ENCODE measurements at places on chromosomes 5 and 9.

DNA sequence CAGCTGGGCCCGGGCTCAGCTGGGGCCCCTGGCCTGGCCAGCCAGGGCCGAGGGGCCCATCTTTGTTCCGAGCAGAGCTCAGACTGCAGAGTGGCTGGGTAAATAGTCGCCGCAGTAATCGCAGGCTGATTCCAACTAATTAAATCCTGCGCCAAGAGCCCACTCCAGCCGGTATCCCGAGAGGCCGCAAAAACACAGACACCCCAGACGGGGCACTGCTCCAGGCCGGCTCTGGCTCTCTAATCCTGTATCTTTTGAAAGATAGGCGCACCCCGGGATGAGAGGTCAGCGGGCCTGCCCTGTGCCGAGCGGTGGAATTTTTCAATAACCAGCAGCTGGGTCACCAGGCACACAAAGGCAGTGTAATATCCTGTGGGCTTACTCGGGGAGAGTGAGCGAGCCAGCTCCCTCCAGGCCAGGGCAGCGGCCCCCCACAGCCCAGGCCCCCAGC lies 57.7 kb downstream of the LMX1B start:
- no peak for DNase-seq

GRCh38 chr9:124279531-124280175 lies 21.9 kb downstream of the NEK6 start:
- DNase-seq = peak; percentile 74

- peak; percentile 57 for DNase-seq
Observed at GRCh38 chr9:99181621-99182020, 40.1 kb downstream of the ALG2 start.

- DNase-seq = no peak
Observed at GRCh38 chr5:142831009-142831383, 60.8 kb downstream of the ARHGAP26 start.

DNA sequence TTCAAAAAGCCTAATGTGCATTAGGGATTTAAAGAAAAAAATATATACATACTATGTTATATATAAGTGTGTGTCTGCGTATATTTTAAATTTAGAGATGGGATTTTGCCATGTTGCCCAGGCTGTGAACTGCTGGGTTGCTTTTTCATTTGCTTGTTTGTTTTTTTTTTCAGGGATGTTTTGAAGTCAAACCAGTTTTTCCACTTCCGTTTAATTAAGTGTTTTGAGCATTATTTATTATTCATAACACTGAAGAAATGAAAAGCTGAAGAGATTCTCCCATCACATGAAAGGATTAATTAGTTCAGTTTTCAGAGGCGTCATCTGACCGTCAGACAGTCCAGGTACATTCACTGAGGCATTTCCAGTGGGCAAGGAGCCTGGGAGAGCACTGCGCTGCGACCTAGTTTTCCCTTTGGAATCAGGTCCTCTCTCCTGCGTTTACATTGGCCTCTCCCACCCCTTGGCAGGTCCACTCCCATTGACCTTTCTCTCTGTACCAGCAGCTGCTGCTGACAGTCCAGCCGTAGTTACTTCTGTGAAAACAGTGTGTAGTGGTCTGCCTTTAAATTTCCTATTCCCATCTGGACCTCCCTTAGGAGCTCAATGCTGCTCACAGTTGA lies 26.0 kb downstream of the ARRDC3 start:
- no peak for DNase-seq

DNA sequence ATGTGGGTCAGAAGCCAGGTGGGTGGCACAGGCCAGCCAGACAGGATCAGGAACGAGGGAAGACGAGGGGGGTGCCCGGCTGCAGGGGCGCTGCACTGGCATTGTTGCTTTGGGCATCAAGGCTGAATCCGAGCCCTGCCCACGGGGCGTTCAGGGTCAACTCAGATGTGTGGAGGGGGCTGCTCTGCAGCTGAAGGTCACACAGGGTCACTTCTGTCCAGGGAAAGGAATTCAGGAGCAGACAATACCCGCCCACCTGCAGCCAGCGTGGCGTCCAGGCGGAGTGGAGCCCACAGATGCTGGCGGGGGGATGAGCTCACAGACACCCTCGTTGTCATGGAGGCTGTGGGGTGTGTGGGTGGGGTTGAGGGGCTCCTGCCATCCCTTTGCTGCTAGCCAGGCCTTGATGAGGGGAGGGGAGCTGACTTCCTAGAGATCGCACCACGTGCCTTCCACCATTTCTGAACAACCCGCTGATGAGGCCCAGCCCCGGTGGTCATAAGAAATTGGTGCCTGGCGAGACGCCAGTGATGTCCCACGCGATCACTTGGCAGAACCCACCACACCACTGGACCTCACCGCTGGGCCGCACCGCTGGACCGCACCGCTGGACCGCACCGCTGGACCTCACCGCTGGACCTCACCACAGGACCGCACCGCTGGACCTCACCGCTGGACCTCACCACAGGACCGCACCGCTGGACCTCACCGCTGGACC lies 31.2 kb downstream of the MRPL36 start:
- no peak for DNase-seq

GRCh38 chr9:107439991-107440456 lies 49.5 kb downstream of the KLF4 start:
- no peak for DNase-seq

GRCh38 chr5:2797160-2797559 lies 45.7 kb upstream of the IRX2 start:
- no peak for DNase-seq

DNA sequence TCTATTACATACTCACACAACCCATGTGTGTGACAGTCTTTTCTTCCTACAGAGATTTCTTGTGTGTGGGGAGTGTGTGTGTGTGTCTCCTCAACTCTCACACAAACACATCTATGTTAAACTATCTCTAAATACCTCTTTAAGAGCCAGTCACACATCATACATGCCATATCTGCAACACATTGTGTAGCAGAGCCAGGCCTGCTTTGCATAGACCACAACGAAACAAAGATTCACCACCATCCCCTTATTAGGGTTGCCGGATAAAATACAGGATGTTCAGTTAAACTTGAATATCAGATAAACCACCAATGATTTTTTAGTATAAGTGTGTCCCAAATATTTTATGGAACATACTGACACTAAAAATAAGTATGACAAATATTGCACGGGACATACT lies 2.3 kb downstream of the FAM170A start:
- no peak for DNase-seq

GRCh38 chr5:176438959-176439757 lies 9.0 kb upstream of the FAF2 start:
- DNase-seq = peak; percentile 59

DNA sequence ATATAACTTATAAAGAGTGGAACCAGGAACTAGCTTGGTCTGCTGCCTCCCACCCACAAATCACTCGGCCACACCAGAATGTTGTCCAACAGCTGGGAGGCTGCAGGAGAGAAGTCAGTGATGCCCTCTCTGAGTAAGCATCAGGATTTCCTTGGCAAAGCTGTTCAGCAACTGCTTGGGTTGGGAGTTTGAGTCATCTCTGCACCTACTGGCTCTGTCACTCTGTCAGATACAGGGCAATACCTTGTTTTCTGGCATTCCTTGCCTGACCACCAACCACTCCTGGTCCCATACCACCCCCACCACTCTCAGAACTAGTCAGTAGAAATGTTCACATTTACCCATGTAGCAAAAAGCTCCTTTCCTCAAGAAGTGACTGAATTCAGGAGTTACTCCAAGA lies 36.8 kb upstream of the GCNT4 start:
- peak; percentile 91 for DNase-seq

DNA sequence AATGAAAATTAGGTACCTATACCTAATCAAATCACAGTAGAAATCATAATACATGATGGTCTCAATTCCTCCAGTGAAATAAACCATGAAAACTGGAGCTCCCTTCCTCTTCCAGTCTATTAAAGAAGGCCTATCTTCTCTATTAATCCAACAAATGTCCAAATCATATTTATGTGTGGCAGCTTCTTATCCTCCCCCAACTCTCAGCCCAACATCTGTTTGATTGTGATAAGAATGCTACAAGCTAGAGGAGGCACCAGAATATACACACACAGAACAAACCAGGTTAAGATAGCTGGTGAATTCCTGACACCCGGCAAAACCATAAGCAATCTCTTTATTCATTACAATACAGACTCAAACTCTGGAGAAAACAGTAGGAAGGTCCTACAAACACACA lies 110.8 kb downstream of the FBXL17 start:
- no peak for DNase-seq

DNA sequence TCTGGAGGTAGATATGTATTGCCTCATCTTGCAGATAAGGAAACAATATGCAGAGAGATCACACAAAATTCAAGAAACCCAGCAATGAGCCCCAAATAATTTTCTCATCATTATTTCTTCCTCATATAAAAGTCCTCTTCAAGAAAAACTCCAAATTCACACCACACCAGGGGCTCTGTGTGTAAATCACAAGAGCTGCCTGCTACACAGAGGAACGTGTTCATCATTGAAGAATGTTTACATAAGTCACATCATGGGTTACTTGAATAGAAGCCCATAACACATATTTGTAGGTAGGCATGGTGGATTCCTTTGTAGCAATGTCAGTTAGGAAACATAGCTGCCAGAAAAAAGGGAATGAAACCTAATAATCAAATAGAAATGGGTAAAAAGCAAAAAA lies 308.1 kb upstream of the TLE4 start:
- DNase-seq = peak; percentile 40

GRCh38 chr5:155943516-155944407 lies 383.2 kb upstream of the SGCD start:
- DNase-seq = peak; percentile 65

DNA sequence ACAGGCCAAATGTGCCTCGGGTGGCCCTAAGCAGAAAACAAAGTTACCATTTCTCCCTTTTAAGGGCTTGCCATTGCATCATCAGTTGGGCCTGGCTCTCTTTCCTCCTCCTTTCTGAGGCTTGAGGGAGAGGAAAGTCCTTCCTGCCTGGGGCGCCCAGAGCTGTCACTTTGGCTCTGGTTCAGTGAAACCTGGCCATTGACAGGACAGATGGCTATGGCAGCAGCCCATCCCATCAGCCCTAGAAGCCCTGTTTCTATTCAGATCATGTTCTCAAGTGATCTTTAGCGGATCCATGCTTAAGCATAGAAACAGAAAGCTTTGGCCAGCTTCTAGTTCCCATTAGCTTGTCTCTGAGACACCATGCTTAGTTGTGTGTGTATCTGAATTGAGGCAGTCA lies 293.4 kb downstream of the YTHDC2 start:
- DNase-seq = peak; percentile 5

- no peak for DNase-seq
Observed at GRCh38 chr5:17769277-17769676, 135.0 kb downstream of the TAF11L14 start.

- DNase-seq = no peak
Observed at GRCh38 chr5:125032286-125032685, 285.8 kb upstream of the ZNF608 start.

DNA sequence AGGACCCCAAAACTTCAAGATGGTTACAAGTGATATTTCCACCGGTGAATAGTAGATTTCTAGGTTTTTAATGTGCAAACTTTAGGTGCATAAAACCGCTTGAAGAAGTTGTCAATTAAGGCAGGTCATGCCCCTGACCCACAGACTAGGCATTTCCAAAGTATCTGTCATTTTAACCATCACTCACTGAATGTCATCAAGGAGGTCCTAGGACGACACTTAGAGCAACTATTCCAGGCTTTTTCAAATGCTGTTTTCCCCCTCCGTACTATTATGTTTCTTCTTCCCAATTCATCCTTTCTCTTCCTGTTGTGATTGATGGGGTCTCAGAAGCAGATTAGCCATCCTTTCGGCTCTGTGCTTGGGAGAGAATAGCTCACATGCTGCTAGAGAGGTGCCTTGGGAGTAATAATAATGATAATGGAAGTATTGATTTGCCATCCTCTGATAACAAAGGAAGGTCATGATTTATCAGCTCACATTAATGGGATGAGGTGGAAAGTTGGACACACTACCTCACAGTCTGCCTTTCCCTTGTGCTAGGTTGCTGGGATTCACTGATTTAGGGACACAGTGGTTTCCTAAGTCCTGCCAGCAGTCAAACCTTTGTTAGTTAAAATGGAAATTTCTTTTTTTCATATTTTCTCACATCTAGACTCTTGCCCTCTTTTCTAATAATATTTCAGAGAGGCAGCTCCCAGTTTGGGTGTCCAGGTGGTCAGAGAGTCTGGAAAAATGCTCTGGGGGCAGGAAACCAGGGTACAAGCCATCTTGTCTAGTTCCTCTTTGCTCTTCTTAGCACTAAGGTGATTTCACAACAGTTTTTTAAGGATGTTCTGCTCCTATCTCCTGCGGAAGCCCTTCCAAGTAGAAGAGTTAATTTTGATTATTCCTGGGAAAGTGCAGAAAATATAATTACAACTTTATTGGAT lies 67.0 kb downstream of the PTTG1 start:
- no peak for DNase-seq

DNA sequence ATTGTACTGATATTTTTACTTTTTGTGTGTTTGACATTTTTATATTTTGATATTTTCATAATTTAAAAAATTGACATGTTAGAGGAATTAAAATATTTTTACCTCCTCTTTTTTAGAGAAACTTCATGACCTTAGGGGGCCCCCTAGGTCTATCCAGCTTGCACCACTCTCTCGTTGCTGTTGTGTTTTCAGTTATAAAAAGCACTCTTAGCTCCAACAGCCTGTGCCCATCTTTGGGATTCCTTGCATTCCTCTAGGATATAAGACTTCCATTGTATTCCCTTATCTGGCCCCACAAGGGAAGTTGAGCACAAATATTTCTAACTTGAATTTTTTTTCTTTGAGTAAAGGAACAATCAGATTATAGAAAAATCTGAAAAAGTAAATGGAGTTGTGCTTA lies 245.3 kb downstream of the SH3GL2 start:
- DNase-seq = no peak

- peak; percentile 49 for DNase-seq
Observed at GRCh38 chr5:78961743-78962142, 23.4 kb downstream of the ARSB start.

GRCh38 chr9:4299005-4299795 lies 668 bp downstream of the GLIS3 start:
- peak; percentile 58 for DNase-seq

- DNase-seq = no peak
Observed at GRCh38 chr9:70127540-70128416, 84.1 kb downstream of the MAMDC2 start.

- peak; percentile 6 for DNase-seq
Observed at GRCh38 chr9:91680106-91680505, 256.5 kb upstream of the NFIL3 start.

DNA sequence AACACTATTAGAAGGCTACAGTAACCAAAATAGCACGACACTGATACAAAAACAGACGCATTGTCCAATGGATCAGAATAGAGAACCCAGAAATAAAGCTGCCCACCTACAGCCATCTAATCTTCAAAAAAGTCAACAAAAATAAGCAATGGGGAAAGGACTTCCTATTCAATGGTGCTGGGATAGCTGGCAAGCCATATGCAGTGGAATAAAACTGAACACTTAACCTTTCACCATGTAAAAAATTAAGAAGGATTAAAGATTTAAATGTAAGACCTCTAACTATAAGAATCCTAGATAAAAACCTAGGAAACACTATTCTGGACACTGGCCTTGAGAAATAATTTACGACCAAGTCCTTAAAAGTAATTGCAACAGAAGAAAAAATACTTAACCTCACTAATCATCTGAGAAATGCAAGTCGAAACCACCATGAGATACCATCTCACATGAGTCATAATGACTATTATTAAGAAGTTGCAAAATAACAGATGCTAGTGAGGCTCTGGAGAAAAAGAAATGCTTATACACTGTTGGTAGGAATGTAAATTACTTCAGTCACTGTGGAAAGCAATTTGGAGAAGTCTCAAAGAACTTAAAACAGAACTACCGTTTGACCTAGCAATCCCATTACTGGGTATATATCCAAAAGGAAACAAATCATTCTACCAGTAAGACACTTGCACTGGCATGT lies 203.3 kb upstream of the CDH9 start:
- peak; percentile 92 for DNase-seq

GRCh38 chr9:69357821-69358220 lies 32.8 kb downstream of the ENTREP1 start:
- no peak for DNase-seq

- no peak for DNase-seq
Observed at GRCh38 chr9:72205513-72205912, 56.3 kb downstream of the GDA start.

All from kidney tubule cell (primary cell).